ENCODE measurements at places on chromosomes 12 and 14. TPM values are rescaled to one million over a fixed set of nuclear protein-coding genes. Genes with fewer than 3 reads are reported as not detected.

The LRRIQ1 gene
- 0.86 TPM for total RNA-seq

The LMNTD1 gene
- total RNA-seq: 0.29 TPM

The SLC7A8 gene
- total RNA-seq: 0.33 TPM

The GLIPR1L1 gene
- total RNA-seq: not detected

The FAM234B gene
- 8.8 TPM for total RNA-seq

The GARIN6 gene
- total RNA-seq: not detected

The ACVRL1 gene
- total RNA-seq: 629 TPM

The SLC5A8 gene
- total RNA-seq: not detected

The PALS1 gene
- total RNA-seq: 20.6 TPM

The ADAMTS20 gene
- total RNA-seq: not detected

The ARG2 gene
- 18.5 TPM for total RNA-seq

The TGM1 gene
- total RNA-seq: 0.98 TPM

The ST8SIA1 gene
- under 0.01 TPM for total RNA-seq
